ENCODE measurements at places on chromosomes 7 and 10. TPM values are rescaled to one million over a fixed set of nuclear protein-coding genes. Genes with fewer than 3 reads are reported as not detected.

The HOGA1 gene
- 2.3 TPM for total RNA-seq

DNA sequence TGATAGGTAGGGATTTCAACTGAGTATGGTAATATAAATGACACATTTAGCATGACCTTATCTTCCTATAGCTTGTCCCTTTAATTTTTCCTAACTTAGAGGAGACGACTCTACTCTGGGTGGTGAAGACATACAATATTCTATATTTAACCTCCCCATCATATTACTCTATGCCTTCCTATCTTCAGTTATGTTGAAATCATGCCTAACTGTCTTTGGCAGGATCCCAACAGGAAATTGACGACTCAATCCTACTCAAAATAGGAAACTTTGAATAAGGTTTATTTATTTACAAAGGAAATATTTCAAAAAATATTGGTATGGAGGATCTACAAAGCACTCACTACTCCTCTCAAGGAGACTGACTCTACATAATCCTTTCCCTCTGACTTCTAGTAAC lies 24.1 kb upstream of the SEMA3A start:
- no peak overlapping the region for H3K27ac ChIP-seq
- DNase-seq: peak; percentile 54
- no peaks in the 10 kb centered on the region for H3K36me3 ChIP-seq
- peaks cover 4% of the 10 kb centered on the region for H3K4me1 ChIP-seq
- H3K27me3 ChIP-seq: no peaks in the 10 kb centered on the region
- no peak overlapping the region for H3K4me3 ChIP-seq

DNA sequence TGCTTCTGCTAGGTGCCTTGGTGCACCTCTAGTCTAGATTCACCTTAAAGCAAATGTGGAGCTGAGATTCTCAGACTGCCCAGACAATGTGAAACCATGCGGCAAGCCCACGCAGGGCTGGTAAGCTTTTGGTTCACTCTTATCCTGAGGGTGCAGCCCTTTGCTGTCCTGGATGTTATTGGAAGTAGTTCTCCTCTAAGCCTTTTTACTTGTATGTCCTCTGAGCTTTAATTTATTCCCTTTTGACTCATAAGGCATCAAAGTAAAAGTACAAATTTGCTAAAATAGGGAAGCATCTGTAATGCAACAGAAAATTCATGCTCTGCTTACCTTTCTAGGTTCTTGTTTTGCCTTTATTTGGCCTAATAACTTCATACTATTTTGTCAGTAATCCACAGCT lies 186.8 kb downstream of the MACC1 start:
- H3K27ac ChIP-seq: no peak overlapping the region
- DNase-seq: no peak
- H3K4me3 ChIP-seq: no peak overlapping the region
- H3K4me1 ChIP-seq: no peaks in the 10 kb centered on the region

DNA sequence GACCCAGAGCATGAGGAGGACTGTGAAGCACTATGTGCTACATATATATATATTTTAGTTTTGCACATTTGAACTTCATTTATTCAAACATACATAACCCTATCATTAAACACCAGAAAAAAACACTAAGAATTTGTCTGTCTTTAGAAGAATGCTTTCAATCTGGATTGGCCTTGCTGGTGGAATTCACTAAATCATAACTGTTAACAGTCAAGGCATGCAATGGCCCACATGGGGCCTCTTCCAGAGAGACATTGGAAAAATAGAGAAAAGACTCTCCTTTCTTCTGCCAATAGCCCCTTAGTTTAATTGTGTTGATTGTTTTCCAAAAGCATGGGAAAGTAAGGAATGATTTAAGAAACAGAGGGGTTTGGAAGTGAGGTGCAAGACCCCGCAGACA lies 77.9 kb downstream of the MRPL32 start:
- no peaks in the 10 kb centered on the region for H3K27me3 ChIP-seq
- no peak overlapping the region for H3K27ac ChIP-seq
- no peak for DNase-seq
- H3K4me3 ChIP-seq: no peak overlapping the region

DNA sequence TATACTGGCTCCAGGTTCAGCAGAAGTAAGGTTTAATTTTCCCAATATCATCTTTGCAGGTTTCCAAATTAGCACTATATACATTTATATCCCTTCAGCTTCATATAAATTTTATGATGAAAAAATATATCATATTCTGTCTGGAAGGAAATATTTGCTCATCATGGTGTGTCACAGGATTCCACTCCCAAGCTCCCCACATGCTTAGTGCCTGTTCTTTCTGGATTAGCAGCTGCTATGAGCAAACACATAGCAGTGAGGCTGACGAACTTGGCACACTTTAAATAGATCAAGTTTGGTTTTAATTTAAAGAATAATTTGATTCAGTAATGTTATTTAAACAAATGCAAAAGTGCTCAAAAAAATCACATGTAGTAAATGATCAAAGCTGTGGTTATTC lies 251.9 kb downstream of the AGMO start:
- no peak overlapping the region for H3K4me3 ChIP-seq
- no peaks in the 10 kb centered on the region for H3K4me1 ChIP-seq
- no peaks in the 10 kb centered on the region for H3K27me3 ChIP-seq
- H3K27ac ChIP-seq: no peak overlapping the region

DNA sequence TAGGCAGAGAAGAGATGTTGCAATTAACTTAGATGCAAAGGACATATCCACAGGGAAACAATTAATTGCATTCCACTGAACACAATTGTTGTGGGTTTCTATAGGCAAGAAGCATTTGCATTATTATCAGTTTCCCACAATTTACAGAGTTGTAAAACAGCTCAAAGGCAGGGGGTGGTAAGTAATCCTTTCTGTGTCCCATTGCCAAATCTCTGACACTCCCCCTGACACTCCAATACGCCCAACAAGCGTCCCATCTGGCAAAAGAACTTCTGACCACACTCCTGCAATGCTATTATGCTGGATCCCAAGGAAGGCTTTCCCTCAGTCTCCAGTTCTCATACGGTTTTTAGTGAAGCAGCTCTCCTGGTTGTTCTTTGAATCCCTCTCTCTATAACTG lies 179.8 kb downstream of the CXCL12 start:
- H3K27me3 ChIP-seq: no peaks in the 10 kb centered on the region
- peak; percentile 26 for DNase-seq
- no peak overlapping the region for H3K27ac ChIP-seq
